ENCODE measurements at places on chromosomes 12 and 14.

DNA sequence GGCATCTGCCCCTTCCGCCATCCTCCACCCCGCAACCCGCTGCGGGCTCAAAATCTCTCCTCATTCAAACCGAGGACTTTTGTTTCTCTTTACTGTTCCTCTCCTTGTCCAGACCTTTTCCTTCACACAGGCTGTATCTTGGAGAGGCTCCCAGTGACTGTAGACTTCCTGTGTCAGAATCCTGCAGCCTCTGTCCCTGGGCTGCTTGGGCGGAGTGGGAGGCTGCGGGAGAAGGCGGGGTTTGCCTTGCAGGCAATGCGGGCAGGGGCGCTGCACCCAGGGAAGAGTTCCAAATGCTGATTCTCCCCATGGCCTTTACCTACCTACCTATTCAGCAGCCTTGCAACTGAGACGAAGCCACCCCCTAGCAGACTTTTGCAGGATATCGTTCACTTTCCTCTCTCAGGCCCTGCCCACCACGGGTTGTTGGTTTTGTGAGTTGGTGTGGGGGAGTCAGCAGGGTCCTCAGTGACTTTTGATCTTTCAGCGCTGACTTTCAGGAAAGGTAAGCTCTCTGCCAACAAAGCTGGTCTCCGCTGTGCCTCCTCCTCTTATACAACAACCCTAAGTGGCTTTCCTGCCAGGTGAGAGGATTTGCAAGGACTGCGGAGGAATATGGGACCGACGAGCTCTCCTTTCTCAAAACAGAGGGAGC, 79.0 kb upstream of the KCNA1 start:
- no peak for DNase-seq

- peak; percentile 63 for DNase-seq
Measured at GRCh38 chr12:64796205-64796845, 28.1 kb upstream of the TBC1D30 start.

DNA sequence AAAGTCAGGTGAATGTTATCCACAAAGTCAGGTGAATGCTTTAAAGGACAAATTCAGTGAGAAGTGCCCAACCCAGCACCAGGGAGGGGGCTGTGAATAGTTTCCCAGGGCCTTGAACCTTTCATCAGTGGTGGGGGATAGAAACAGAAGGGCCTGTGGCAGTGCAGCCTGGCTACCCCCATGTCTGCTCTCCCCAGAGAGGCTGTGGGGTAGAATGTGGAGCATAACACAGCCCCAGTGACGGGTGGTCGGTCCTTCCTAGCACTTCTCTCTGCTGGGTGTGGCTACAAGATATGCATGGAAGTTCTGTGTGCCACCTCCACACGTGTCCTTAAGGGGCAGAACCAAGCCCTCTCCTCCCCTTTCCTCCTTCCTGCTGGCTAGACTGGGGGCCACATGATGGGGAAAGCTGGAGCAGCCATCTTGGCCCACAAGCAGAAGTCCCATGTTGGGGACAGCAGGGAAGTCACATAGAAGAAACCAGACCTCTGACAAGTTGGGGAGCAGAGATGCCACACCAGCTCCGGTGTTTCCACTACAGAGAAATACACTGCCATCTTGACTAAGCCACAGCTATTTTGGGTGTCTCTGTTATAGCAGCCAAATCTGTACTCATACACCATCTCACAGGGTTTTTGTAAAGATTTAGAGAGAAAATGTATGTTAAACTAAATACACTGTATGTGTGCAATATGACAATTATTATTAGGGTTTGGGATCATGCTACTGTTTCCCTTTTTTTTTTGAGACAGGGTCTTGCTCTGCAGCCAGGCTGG, 17.0 kb downstream of the RITA1 start:
- DNase-seq, result no peak

DNA sequence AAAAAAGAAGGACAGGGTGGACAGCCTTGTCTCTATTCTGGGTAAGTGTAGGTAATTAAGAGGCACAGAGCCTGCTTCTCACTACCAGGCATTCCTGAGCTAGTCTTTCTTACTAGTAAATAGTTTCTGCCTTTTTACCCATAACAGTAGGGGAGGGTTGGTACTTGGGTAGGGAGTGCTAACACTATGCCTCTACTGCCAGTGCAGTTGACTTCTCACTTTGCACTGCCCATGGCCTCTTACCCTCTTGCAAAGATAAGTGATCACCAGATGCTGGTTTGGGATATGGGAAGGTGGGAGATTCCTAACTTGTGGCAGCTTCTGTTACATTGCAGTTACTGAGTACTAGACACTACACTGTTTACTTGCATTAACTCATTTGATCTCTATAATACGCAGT, 11.6 kb downstream of the AHSA1 start:
- DNase-seq, result no peak

DNA sequence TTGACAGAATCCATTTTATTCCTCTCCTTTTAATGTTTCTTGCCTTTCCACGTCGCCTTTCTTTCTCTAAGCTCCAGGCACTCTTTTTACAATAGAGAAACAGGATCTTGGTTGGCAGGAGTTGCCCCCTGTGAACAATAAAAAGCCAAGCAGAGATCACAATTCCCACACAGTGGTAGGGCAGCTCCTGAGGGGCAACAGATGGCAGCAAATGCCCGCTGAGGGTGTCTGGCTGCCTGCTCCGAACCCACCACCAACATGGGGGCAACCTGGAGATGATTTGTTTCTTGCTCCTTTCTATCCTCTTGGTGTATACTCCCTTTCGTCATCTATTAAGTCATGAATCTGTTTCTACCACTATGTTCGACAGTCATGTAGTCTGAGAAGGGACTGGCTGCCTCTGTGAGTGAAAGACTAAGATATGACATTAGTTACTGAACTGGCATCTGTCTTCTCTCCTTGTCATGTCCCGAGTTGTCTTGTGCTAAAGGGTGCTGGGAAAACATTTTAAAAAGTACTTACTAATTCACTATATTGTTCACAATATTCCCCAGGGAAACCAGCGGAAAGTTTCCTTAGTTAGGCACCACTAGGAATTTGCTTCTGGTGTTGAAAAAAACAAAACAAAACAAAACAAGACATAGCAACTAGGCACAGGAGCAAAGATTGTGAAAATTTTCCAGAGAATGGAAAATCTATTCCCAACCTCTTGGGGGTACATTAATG, 170.1 kb downstream of the STXBP6 start:
- DNase-seq, result no peak

DNA sequence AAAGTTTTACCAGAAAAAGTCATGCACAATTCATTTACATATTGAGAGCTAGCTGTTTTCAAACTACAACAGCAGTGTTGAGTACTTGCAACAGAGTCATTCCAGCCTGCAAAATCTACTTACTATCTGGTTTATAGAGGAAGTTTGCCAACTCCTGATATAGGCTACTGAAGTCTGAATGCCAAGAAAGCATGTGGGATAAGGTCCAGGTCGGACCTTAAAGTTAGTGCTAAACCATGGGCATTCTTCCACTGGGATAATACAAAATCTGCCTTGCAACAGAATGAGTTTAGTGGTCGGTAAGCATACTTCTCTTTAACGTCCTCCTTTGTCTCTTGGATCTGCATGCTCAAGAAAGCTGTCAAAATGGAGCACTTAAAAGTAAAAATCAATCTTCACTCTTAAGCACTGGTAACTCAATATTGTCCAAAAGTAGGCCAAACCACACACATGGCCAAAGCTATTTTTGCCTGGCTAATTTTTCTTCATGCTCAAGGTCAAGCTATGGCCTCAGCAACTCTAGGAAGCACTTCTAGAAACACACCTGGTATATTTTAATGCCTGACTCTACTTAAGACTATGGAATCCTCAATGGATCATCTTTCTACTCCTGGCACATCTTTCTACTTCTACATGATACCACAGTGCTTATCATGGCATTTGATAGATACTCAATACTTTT, 364.9 kb upstream of the KITLG start:
- no peak for DNase-seq

GRCh38 chr12:85280165-85280983, at the start of gene ALX1:
ALX1 (plus strand) TSS chr12:85280220; CDS start chr12:85280262, 42 bp downstream.
- no peak for DNase-seq

DNA sequence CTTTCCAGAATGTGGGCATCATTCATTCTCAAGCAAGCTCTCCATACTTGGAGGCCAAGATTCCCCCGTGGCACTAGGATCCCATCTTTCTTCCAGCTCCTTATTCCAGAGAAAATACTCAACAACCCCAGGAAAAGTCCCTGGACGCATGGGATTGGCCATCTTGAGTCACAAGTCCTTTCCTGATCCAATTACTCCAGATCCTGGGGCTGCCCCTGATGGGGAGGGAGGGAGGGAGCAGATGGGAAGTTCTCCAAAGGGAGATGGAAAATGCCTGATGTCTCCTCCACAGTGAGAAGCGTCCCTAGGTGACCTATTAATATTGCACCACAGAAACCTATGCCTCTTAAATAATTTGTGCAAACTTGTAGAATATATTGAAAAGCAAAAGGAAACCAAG, 12.4 kb upstream of the KCNK13 start:
- DNase-seq, result no peak

DNA sequence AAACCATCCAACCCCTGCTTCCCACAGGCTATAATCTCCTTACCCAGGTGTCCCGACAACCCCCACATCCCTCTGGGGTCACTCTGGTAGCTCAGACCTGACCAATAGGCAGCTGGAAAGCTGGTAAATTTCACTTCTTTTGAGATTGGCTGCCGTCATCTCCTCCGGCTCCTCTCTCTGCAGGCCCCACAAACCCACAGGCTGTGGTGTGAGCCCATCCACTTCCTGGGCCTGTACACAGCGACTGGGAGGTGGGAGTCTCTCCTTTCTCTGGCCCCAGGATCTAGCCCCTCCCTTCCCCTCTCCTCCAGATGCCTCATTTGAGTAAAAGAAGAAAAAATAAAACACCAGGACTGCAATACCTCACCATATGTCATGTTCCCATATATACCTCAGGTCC, 709 bp downstream of the INHBC start:
- no peak for DNase-seq

- DNase-seq, result no peak
Measured at GRCh38 chr14:34640826-34641225, 10.9 kb upstream of the SNX6 start.
